Activated CD4-positive, alpha-beta T cell treated with anti-CD3 and anti-CD28 coated beads, Interleukin-2, amount 10 ng/mL, durations not matched to agents 24 days and 14 days (primary cell): ENCODE measurements at places on chromosomes 1 and 21. TPM values are rescaled to one million over a fixed set of nuclear protein-coding genes. Genes with fewer than 3 reads are reported as not detected.

- H3K36me3 ChIP-seq: no peaks in the 10 kb centered on the region
- no peak within 1 kb of the TSS for H3K4me3 ChIP-seq
- peaks cover 29% of the 10 kb centered on the region for H3K4me1 ChIP-seq
- H3K27ac ChIP-seq: no peak within 1 kb of the TSS
- H3K27me3 ChIP-seq: peaks cover 70% of the 10 kb centered on the region
- no peak for DNase-seq
These were observed at the start of gene PTAFR for GRCh38 chr1:28176492-28177470. Gene PTAFR (minus strand): TSS chr1:28176690. CDS start chr1:28151021, 25,669 bp downstream.

DNA sequence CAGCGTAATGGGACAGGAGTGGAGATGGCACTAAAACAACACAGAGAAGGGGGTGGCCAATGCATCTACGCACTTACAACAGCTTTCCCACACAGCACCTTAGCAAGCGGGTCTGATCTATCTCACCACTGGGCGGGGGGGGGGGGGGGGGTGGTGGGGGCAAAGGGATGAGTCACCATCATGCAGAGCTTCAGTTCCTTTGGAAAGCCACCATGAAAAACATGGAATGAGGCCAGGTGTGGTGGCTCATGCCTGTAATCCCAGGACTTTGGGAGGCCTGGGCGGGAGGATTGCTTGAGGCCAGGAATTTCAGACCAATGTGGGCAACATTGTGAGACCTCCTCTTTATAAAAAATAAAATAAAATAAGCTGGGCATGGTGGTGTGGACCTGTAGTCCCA lies 47.2 kb downstream of the KLHDC7A start:
- H3K27me3 ChIP-seq: peaks cover 6% of the 10 kb centered on the region
- H3K36me3 ChIP-seq: no peaks in the 10 kb centered on the region
- no peak overlapping the region for H3K4me3 ChIP-seq
- no peaks in the 10 kb centered on the region for H3K4me1 ChIP-seq

- DNase-seq: peak; percentile 60
- H3K27me3 ChIP-seq: no peaks in the 10 kb centered on the region
- H3K4me1 ChIP-seq: peaks cover 29% of the 10 kb centered on the region
- H3K4me3 ChIP-seq: peak overlapping the region; percentile 98
- peaks cover 66% of the 10 kb centered on the region for H3K36me3 ChIP-seq
These were observed 1.1 kb upstream of the MRPL24 start for GRCh38 chr1:156742017-156742416.

DNA sequence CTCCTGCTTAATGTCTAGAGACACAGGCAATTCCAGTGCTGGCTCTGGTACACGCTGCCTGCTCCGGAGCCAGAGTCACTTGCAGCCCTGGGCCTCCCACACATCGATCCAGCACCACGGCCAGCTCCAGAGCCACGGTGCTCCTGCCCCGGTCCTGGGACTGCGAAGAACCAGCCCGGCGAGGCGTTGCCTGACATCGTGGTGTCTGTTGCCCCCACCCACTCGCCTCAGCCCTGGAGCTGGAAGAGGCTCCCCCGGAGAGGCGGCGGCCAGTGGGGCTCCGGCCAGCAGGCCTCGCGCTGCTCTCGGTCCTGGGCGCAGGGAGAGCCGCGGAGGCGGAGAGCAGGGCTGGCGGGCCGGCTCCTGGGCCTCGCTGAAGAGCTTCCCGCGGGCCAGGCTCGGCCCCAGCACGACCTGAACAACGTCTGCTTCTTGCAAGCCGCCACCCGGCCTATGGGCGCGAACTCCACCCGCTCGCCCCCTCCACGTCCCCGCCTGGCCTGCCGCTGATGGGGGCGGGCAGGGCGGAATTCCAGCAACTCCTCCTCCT lies 364.8 kb downstream of the CEP170 start:
- DNase-seq: no peak
- H3K4me3 ChIP-seq: no peak overlapping the region
- H3K27ac ChIP-seq: no peak overlapping the region
- H3K36me3 ChIP-seq: no peaks in the 10 kb centered on the region
- H3K27me3 ChIP-seq: no peaks in the 10 kb centered on the region

DNA sequence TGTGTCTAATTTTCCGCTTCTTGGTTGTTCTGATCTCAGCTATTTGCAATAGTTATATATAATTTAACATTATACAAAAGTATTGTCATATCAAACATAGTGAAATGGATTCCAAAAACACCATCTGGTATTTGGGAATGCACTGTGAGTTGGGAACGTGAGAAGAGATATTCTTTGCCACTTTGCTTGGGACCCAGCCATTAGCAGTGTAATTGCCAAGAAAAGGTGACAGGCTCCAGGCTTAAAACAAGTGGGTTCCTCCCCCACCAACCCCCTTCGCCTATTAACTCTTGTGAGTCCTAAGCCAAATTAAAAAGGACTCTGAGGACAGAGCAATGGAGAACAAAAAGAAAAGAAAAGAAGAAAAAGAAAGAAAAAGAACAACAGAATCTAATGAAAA lies 186.7 kb upstream of the NFIA start:
- no peak overlapping the region for H3K27ac ChIP-seq
- no peak for DNase-seq
- H3K4me1 ChIP-seq: peaks cover 3% of the 10 kb centered on the region
- peaks cover 14% of the 10 kb centered on the region for H3K27me3 ChIP-seq

DNA sequence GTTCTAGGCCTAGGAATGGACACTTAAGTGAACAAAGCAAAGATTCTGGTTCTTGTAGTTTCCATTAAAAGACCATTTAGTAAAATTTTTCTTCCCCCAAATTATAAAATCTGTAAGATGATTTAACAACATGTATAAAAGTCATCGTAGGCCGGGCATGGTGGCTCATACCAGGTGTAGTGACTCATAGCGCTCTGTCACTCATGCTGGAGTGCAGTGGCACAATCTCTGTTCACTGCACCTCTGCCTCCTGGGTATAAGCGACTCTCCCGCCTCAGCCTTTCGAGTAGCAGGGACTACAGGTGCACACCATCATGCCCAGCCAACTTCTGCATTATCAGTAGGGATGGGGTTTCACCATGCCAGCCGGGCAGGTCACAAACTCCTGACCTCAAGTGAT lies 9.1 kb downstream of the ASPM start:
- peaks cover 35% of the 10 kb centered on the region for H3K4me1 ChIP-seq
- H3K4me3 ChIP-seq: no peak overlapping the region
- H3K36me3 ChIP-seq: peaks cover 38% of the 10 kb centered on the region
- no peak overlapping the region for H3K27ac ChIP-seq

GRCh38 chr1:182720463-182720862 lies 36.1 kb upstream of the RGS8 start:
- DNase-seq: no peak
- H3K4me3 ChIP-seq: no peak overlapping the region
- H3K4me1 ChIP-seq: peaks cover 23% of the 10 kb centered on the region
- no peaks in the 10 kb centered on the region for H3K27me3 ChIP-seq
- no peak overlapping the region for H3K27ac ChIP-seq

GRCh38 chr1:228867951-228868730 lies 132.9 kb downstream of the RHOU start:
- H3K4me1 ChIP-seq: peaks cover 19% of the 10 kb centered on the region
- H3K36me3 ChIP-seq: no peaks in the 10 kb centered on the region
- H3K27me3 ChIP-seq: peaks cover 7% of the 10 kb centered on the region
- no peak overlapping the region for H3K27ac ChIP-seq

- no peaks in the 10 kb centered on the region for H3K27me3 ChIP-seq
- H3K4me3 ChIP-seq: no peak overlapping the region
- no peak overlapping the region for H3K27ac ChIP-seq
These were observed 44.4 kb upstream of the B3GALT5 start for GRCh38 chr21:39568361-39568760.

DNA sequence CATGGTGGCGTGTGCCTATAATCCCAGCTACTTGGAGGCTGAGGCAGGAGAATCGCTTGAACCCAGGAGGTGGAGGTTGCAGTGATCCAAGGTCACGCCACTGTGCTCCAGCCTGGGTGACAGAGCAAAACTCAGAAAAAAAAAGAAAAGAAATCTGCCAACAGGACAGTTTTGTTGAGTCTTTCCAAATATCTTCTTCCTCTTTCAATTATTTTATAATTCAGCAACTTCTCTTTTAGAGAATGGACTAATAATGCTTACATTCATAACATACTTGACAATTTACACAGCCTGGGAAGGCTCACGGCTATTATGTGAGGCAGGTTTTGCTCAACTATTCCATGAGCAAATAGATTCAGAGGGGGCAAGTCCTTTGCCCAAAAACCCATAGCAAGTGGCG lies 18.1 kb downstream of the CNR2 start:
- H3K4me1 ChIP-seq: peaks cover 4% of the 10 kb centered on the region
- H3K36me3 ChIP-seq: no peaks in the 10 kb centered on the region

DNA sequence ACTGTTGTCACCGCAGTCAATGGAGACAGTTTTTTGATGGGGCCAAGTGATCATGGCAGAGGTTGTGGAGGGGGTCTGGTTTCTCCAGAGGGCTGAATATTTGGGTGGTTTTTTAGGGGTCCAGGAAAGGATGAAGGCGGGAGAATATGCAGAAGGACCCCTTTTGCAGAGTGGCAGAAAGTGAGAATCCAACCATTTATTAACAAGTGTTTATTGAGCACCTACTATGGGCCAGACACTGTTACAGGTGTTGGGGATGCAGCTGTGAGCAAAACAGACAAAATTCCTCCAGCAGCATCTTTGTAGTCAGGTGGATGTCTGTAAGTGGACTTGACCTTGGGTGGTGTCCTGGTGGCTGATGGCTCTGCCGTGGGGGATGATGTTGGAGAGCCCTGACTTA lies 15.4 kb downstream of the PADI1 start:
- H3K27ac ChIP-seq: no peak overlapping the region
- H3K27me3 ChIP-seq: peaks cover 4% of the 10 kb centered on the region
- DNase-seq: no peak

DNA sequence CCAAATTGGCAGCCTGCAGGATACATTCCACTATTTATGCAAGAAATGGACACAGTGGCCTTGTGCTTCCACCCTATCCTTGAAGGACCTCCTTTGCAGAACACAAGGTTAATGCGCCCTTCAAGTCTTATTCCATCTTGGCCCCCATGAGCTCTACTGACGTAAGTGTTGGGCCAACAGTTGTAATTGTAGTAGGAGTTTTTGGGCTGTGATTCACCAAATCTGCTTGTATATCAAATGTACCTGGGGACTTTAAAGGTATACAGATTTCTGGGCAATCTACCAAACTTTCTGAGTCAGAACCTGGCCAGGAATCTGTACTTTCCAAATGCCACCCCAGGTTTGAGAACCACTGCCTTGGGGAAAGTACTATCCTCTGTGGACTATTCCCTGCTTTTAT lies 100.9 kb upstream of the MARK1 start:
- DNase-seq: no peak
- no peaks in the 10 kb centered on the region for H3K36me3 ChIP-seq
- H3K27me3 ChIP-seq: peaks cover 3% of the 10 kb centered on the region
- H3K27ac ChIP-seq: no peak overlapping the region
- no peak overlapping the region for H3K4me3 ChIP-seq

DNA sequence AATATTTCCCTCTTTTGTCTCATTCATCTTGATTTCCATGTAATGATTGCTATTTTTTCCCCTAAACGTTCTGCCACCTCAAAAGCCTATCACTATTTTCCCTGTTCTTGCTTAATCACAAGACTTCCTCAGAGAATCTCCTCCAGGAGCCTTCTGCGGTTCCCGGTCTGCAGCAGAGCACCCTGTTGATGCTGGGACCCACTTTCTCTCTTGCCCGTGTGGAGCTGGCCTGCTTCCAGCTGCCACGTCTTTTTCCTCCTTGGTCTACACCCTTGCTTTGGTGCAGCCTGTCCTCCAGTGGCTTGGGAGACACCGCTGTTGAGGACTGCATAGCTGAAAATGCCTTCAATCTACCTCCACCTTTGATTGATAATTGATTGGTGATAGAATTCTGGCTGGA lies 70.0 kb upstream of the COA6 start:
- peaks cover 8% of the 10 kb centered on the region for H3K27me3 ChIP-seq
- H3K4me1 ChIP-seq: no peaks in the 10 kb centered on the region
- DNase-seq: no peak
- peaks cover 2% of the 10 kb centered on the region for H3K36me3 ChIP-seq

The LRRC71 gene
- total RNA-seq: not detected in 2 replicates

The DEPDC1 gene
- 10.8 and 13.3 TPM in 2 replicates for total RNA-seq

The FOXO6 gene
- not detected in 2 replicates for total RNA-seq

The BRDT gene
- not detected in 2 replicates for total RNA-seq
